ENCODE measurements at places on chromosomes 7 and 10.

- no peak for DNase-seq
Measured at GRCh38 chr7:76149847-76150691, 51.6 kb upstream of the SRRM3 start.

- no peak for DNase-seq
Measured at GRCh38 chr10:57822965-57823364, 444.7 kb downstream of the IPMK start.

GRCh38 chr10:20953120-20953519 is 56.0 kb upstream of the NEBL start:
- DNase-seq = no peak

- no peak for DNase-seq
Measured at GRCh38 chr7:34761206-34761605, 103.2 kb downstream of the NPSR1 start.

DNA sequence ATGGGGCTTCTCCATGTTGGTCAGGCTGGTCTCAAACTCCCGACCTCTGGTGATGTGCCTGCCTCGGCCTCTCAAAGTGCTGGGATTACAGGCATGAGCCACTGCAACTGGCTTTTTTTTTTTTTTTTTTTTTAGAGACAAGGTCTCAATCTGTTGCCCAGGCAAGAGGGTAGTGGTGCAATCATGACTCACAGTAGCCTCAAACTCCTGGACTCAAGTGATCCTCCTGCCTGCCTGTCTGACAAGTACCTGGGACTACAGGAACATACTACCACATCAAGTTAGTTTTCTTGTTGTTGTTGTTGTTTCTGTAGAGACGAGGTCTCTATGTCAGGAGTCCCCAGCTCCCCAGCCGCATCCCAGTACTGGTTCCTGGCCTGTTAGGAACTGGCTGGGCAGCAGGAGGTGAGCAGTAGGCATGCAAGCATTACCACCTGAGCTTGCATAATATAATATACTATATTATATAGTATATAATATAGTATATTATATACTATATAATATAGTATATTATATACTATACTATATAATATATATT is 55.7 kb downstream of the TPK1 start:
- no peak for DNase-seq

- no peak for DNase-seq
Measured at GRCh38 chr10:15140698-15141097, 27.8 kb downstream of the NMT2 start.

GRCh38 chr7:142897691-142898090 is 12.1 kb upstream of the TRPV6 start:
- DNase-seq = no peak

DNA sequence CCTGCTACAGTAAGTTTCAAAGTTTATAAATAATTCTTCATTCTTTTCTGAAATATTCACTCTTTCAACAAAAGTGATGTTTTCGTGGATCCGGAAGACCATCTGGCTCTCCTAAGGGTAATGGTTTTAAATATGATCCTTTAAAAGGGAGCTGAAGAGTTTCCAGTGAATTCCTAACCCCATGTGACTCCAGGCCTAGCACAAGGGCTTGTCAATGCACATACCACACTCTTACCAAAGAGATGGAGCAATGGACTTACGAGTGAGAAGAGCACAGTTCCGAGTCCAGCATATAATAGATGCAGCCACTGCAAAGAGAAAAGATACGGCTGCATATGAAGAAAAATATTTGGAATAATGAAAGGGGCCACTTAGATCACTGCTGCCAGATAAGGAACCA is 32.1 kb upstream of the GATAD1 start:
- DNase-seq = no peak

GRCh38 chr10:11601670-11602069 is 9.8 kb downstream of the USP6NL start:
- no peak for DNase-seq

GRCh38 chr10:6513476-6513875 is 66.6 kb downstream of the PRKCQ start:
- DNase-seq = no peak

DNA sequence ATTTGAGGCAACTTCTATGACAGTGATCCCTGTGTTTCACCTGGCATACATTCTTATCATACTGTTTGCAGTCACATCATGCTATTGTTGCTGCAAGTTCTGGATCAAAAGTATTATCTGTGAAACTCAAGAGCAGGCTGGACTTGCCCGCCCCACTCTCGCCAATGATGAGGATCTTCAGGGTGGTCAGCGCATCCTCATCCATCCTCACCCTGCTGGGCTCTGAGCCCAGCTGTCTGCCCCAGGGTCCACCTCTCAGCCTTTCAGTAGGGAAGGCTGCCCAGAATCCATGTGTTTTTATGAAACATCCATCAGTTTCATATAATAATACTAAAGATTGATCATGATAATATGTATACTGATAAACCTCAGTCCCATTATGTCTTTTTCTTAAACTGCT is 55.4 kb upstream of the KIF5B start:
- no peak for DNase-seq
